ENCODE measurements at places on chromosomes 5 and 9.

- no peak for DNase-seq
These were observed 36.6 kb downstream of the UHRF2 start for GRCh38 chr9:6449645-6450044.

GRCh38 chr5:131661933-131662332 lies 26.9 kb upstream of the RAPGEF6 start:
- DNase-seq = no peak

- DNase-seq = no peak
These were observed 547.4 kb downstream of the TLE1 start for GRCh38 chr9:81141961-81142360.

DNA sequence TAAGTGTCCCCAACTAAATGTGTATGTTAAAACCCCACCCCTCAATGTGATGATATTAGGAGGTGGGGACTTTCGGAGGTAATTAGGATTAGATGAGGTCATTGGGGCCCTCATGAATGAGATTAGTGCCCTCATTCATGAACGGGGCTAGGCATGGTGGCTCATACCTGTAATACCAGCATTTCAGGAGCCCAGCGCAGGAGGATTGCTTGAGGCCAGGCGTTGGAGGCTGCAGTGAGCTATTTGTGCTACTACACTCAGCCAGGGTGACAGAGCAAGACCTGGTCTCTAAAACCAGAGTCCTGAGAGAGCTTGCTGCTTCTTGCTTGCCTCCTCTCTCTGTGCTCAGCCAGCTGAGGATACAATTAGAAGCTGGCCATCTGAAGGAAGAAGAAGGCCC lies 62.1 kb upstream of the HSPA9 start:
- no peak for DNase-seq

GRCh38 chr9:134919303-134919702 lies 1.6 kb upstream of the FCN1 start:
- DNase-seq = no peak

GRCh38 chr9:19934301-19934871 lies 145.5 kb upstream of the SLC24A2 start:
- DNase-seq = no peak

DNA sequence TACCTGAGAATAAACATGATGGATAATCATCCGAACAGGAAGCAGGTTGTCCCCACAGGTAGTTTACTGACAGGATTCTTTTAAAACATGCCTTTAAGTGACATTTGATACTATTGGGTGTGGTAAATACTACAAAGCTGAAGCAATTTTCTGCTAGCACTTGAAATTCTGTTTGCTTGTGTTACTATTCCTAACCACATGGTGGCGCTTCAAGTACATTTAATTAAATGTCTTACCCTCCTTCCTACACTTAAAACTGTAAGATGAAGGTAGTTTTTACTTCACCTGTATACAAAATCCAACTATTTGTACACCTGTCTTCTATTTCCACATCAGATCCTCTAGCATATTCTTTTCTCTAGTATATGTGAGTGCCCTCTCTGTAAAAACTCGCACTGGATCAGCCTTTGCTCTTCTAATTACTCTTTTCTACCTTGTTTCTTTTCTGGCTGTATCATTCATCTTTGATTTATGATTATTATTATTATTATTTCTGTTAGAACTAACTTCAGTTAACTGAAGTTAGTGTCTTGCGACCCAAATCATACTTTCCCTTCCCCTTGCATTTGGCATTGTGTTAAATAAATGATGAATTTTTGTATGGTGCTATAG lies 18.4 kb downstream of the SLC25A46 start:
- DNase-seq = no peak

DNA sequence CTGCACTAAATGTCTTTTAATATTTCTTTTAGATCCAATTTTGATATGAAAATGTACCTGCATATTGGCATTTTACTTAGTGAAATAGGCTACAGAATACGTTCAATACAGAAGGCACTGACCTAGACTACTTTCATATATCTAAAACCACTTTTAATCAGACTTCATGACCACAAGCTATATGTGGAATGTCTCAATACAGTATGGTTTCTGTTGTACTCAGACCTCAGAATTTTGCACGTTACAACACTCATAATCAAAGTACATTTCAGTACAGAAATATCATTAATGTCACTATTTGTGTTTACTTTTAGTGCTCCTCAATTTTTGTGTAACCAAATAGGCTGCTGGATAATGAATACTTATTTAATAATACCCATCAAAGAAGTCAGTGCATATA lies 74.8 kb downstream of the MEF2C start:
- no peak for DNase-seq

GRCh38 chr9:138045541-138046490 lies 168.2 kb downstream of the CACNA1B start:
- no peak for DNase-seq

DNA sequence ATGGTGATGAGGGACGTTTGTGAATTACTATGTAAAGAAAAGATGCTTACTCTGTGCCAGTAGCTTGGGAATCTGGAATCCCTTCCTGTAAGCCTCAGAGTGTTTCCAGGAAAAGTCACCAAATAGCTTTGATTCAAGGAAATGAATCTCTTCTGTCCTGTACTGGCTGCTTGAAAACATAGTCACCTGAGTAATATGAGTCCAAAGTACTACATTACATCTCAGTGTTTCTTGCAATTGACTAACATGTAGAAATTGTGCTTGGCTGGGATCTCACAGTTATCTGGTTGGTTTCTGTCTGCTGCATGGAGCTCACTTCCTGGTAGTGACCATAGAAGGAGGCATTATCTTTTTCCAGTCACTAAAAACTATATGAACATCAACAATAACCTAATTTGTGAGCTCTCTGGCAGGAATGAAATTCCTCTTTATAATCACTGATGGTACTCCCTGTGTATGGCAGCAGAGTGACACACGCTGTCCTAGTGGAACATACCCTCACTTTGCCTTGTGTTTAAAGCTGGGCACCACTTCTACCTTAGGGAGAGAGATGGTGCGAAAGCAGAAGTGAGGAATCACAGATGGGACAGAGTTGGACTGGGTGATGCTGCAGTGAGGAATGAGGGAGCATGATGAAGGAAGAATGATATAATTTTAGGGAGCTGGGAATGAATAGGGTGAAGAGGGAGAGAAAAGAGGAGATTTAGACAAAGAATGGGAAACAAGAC lies 568.5 kb downstream of the RAB3C start:
- no peak for DNase-seq
